ENCODE measurements at places on chromosomes 11 and 22.

- no peak for DNase-seq
These were observed 496.4 kb upstream of the LRRC4C start for GRCh38 chr11:41955635-41956400.

GRCh38 chr11:70836071-70836470 is 416.3 kb downstream of the SHANK2 start:
- DNase-seq, result no peak

- DNase-seq, result no peak
These were observed 3.8 kb upstream of the OR10D3 start for GRCh38 chr11:124179310-124179709.

- no peak for DNase-seq
These were observed 8.2 kb downstream of the ZBED4 start for GRCh38 chr22:49861642-49862495.

DNA sequence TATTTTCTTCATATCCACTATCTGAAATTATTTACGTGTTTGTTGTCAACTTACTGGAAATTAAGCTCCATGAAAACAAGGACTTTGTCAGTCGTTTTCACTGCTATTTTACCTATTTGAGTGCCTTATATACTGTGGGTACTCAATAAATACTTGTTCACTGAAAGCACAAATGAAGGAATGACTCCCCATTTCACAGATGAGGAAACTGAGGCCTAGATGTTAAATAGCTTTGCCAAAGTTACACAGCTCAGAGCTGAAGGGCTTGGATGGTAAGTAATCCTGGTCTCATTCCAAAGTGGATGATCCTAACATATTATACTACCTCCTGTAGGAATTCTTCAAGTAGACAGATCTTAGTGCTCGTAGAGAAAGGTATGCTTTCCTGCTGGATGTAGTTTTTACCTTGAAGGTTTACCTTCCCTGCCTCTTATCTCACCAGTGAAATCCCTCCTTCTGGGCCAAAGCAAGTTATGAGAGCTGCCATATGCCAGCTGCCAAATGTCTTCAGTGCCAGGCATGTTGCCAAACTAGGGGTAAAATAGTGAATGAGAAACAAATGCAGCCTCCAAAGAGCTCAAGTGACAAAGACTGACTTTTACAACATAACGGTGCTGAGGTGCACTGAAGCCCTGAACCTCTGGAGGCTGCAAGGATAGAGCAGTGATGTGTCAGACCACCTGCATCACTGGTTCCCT is 129.7 kb downstream of the TRIM44 start:
- no peak for DNase-seq

GRCh38 chr11:109486129-109486528 is 64.1 kb downstream of the C11orf87 start:
- no peak for DNase-seq

- no peak for DNase-seq
These were observed 18.1 kb upstream of the MS4A4E start for GRCh38 chr11:60261014-60261413.

DNA sequence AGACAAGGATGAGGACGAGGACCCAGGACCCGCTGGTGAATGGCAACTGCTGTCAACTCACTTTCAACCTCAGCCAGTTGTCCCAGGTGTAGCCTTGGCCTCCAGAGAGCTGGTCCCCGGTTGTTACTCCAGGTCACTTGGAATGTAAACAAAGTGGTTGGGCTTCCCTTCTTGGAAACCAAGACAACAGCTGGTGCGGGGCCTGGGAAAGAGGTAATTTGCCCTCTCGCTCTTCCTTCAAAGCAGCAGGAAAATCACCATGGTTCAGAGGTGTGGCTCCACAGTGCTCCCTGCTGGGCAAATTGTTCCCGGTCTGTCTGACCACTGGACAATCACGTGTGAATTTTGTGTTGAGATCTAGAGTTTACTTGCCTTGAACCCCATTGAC is 15.0 kb downstream of the SLC1A2 start:
- no peak for DNase-seq
